ENCODE measurements at places on chromosomes 16 and 17.

GRCh38 chr17:32954477-32954876 is 26.5 kb downstream of the TMEM98 start:
- no peak for DNase-seq

DNA sequence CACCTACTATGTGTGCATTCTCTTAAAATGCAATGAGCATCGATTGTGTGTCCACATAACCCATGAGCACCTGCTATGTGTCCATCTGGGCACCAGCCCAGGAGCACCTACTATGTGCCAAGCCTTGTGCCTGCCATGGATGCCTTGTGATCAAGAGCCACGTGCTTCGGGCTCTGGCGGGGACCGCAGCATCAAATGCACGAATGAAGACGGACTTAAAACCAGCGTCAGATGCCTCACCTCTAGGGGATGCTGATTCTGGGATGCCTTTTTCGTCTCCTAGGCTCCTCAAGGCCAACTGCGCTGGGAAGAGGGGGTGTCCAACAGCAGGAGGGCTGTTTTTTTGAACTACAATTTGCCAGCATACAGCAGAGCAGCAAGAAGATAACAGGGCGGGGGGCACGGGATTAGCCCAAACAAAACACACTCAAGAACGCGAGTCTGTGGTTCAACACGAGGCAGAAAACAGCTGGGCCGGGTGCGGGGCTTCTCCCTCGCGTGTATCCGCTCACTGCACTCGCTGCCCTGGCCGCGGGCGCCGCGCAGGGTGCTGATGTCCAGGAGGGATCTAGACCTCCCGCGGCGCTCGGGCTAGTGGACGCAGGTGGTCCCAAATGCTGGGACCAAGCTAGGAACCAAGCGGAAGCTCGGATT is 1.2 kb upstream of the GLIS2 start:
- DNase-seq = no peak

- no peak for DNase-seq
Observed at GRCh38 chr17:1532836-1533602, 16.6 kb upstream of the INPP5K start.

- DNase-seq = no peak
Observed at GRCh38 chr17:8150194-8151119, 1.7 kb downstream of the PER1 start.

DNA sequence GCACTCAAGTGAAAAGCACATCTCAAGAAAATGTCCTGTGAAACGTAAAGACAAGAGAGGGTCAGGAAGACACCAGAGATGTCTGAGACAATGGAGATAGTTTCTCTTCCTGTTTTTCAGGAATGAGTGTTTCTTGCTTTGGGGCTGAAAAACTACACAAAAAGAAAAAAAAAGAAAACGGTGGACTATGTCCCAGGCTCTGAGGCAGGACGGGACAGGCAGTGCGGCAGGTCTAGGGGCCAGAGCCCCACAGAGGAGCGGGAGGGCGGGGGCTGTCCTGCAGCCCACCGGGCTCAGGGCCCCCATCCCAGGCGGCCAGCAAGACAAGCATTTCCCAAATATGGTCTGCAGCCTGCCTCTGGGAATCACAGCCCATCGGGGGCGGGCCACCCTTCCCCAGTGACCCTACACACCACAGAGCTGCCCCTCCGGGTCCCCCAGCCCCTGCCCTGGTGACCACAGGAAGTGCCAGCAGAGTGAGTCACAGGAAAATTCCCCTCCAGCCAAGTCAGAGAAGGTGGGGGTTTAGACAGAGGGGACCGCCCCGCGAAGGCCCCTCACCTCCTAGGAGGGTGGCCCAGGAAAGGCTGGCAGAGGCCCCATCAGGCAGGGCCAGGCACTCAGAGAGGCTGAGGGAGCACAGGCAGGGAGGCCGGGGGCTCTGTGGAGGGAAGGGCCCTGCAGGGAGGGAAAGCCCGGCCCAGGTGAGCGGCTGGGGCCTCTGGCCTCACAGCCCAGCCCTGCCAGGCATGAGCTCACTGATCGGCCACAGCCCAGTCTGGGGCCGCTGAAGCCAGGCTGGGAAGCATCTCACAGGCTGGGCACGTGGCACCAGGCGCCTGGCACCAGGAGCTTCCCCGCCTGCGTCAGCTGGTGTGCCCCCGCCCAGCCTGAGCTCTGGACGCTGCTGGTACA is 6.3 kb downstream of the BCAR1 start:
- DNase-seq = no peak

DNA sequence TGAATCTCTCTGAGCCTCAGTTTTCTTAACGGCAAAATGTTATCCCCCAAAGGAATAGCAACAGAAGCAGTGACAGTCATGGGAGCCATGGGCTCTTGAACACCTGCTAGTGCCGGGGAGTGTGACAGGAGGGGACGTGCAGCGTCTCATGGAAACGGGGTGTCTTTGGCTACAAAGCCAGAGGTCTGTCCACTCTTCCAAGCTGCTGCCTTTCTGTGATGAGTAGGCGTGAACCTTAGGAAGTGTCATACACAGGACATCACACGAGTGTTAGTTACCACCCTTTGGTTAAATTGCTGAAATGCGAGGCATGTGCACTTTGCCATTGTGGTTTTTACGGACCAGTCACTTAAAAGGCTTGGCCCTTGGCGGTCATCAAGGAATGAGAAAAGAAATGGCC is 93.4 kb downstream of the IRF8 start:
- no peak for DNase-seq

GRCh38 chr16:75345711-75346110 is 87.6 kb downstream of the CFDP1 start:
- no peak for DNase-seq

DNA sequence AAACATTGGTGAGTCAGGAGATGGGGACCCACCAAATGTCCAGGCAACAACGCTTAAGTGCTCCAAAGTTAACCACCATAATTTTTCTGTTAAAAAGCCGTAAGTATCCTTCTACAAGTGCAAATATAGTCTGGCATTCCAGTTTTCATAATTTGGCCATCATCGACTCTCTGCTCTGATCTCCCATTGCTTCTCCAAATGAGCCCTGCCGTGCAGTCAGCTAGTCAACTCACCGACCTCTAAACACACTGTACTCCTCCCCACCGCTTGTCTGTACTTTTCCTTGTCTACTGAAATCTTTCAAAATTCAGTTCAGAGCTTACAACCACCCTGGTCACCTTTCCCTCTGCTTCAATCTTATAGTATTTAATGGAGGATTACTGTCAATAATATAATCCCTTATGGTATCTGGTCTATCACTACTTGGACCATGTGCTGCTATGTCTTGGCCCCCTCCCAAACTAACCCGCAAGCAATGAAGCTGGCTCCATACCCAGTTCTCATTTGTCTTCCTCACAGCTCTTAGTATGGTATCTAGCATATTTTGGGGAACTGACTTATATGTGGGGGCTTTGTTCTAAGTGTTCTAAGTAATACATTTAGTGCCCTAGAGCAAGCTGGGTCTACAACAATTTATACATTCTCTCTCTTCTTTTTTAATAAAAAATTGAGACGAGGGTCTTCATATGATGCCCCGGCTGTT is 52.7 kb upstream of the SLC25A19 start:
- no peak for DNase-seq

DNA sequence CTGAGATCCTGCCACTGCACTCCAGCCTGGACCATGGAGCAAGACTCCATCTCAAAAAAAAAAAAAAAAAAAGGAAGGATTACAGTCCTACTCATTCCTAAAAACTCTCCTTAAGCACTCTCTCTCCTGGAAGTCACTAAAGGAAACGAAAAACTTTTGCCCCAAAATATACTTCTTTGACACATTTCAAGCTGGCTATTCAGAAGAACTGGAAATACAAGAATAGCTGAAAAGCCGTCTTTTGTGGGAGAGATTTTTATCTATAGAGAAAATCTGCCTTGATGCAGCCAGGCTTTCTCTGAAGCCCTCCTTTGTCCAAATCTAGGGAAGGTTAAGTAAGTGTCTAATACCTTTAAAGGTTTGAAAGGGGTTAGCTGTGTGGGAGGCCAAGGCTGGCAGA is 16.9 kb upstream of the MARVELD3 start:
- no peak for DNase-seq

GRCh38 chr16:50996166-50996829 is 154.8 kb downstream of the SALL1 start:
- DNase-seq = no peak

DNA sequence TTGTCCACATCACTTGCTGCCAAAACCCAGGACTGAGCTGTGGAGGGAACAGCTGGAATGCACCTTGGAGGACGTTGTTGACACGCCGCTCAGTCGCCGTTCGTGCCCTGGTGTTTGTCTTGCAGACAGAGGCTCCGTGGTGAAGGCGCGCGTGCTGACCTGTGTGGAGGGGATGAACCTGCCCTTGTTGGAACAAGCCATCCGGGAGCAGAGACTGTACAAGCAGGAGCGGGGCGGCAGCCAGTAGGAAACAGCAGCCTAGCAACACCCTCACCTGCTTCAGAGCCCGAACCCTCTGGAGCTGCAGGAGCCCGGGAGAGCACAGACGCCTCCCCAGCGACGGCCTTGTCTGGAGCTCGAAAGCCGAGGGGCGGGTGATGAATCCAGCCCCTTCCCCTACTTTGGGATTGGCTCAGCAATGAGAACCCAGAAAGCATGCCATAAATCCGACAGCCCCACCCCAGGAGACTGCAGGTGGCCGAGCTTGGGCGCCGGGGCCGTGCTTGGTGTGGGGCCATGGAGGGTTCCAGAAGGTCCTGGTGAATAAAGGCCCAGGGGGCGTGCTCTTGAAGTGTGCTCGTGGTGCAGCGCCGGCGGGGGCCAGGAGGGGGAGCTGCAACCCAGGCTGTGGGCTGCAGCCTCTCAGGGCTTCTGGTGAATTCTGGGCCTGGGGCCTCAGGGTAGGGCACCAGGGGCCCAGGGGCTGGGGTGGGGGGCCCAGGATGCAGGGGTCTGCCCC is 470 bp upstream of the CDK3 start:
- DNase-seq = no peak

- no peak for DNase-seq
Observed at GRCh38 chr17:9862949-9863348, 37.2 kb downstream of the GLP2R start.

- no peak for DNase-seq
Observed at GRCh38 chr16:88526008-88526905, 43.9 kb upstream of the ZC3H18 start.

DNA sequence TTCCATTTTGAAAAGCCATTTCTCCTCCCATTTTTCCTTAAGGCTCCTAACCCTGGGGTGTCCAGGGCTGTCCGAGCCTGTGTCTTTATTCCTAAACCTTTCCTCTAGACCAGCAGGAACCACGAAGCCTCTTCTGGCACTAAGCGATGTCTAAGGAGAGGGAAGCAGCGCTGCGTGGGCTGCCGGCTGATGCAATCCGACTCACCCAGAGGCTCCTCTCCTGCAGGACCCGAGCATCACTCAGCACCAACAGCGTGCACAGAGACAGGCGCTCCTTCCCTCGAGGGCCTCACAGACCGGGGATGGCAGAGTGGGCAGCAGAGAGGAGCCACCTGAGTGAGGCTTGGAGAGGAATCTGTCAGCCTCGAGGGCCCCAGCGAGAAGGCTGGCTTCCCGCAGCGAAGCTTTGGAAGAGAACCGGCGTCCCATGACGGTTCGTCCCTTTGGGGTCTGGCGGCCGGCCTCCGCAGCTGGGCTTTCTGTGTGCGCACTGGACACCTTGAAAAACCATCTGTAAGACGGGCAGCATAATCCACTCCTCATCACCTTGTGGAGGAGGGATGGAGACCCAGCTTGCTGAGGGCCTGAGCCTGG is 174.3 kb downstream of the FOXL1 start:
- DNase-seq = no peak

GRCh38 chr16:4217204-4218131 is 24.4 kb downstream of the SRL start:
- no peak for DNase-seq

GRCh38 chr17:39143552-39144093 is 7.8 kb downstream of the PLXDC1 start:
- DNase-seq = no peak

DNA sequence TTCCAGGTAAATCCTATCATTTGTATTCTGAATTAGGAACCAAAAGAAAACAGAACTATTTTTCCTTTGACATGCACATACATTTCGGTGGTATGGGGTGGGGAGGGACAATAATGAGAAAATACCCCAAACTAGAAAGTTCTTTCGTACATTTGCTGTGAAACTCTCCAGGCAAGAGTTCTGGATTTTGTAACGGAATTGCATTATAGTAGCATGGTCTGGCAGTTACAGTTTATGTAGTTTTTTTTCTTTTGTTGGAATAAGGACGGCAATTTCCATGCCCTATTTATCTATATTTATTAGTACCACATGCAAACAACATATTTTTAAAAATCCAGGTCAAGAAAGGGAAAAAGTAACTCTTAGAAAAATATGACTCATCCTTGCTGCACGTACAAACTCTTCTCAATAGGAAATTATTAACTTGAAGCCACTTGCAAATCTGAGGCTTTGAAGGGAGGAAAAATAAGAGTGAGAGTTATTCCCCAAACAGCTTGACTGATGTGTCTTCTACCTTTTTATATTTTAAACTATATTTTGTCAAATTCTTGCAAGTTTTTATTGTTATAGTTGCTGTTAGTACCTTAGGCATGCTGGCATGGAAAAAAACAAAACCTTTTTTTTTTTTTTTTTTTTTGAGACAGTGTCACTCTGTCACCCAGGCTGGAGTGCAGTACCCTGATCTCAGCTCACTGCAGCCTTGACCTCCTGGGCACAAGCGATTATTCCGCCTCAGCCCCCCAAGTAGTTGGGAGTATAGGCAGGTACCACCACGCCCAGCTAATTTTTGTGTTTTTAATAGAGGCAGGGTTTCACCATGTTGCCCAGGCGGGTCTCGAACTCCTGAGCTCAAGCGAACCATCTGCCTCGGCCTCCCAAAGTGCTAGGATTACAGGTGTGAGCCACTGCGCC is 69.3 kb downstream of the WWP2 start:
- DNase-seq = no peak

DNA sequence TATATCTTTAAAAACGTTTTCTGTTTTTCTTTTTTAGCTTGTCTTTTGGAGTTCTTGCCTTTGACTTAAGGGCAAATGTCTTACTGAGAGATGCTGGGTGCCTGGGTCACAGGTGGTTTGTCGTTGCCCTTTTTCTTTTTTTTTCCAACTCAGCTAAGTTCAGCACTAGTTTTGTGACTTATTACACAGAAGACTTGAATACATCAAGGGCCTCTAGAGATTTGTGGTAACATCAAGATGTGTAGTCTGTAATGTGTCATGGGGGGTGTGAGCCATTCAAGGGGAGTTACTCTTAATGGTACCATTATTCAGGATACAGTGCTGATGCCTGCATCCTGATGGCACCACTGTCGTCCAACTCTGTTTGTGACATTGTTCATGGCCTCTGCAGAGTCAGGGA is 95.1 kb downstream of the PRKCA start:
- DNase-seq = no peak

DNA sequence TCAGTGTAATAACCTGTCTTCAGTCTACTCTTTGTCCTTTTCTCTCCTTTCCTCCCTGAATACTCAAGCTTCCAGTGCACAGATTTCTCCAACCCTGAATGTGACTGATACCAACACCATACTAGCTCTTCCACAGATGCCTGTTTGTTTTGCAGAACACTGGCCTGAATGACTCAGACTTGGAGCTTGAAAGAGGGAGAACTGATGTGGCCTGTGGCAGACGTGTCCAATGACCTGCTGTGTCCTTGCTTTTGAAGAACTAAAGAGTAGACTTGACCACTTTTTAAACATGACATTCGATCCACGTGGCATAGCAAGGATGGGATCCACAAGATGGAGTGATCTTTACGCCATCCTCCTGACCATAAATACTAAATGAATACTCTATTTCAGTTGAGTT is 361.0 kb downstream of the WWOX start:
- no peak for DNase-seq

Measured in activated CD8-positive, alpha-beta memory T cell treated with anti-CD3 and anti-CD28 coated beads for 1 hour (primary cell).